ENCODE measurements at places on chromosomes 4 and X.

DNA sequence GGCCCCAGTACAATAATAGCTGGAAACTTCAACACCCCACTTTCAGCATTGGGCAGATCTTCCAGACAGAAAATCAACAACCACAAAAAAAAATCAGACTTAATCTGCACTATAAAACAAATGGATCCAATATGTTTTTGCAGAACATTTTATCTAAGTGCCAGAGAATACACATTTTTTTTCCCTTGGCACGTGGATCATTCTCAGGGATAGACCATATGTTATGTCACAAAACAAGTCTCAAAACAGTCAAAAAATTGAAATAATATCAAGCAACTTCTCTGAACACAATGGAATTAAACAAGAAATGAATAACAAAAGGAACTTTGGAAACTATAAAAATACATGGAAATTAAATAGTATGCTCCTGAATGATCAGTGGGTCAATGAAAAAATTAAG, 576.3 kb downstream of the PCDH19 start:
- no peak for DNase-seq

DNA sequence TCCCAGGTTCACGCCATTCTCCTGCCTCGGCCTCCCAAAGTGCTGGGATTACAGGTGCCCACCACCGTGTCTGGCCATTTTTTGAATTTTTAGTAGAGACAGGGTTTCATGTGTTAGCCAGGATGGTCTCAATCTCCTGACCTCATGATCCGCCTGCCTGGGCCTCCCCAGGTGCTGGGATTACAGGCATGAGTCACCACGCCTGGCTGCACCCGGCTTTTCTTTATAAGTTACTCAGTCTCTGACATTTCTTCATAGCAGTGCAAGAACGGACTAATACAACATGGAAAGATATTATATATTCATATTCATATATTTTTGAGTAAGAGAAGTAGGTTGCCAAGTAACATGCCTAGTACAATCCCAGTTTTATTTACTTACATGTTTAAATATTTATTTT, 22.9 kb downstream of the SHROOM3 start:
- DNase-seq, result no peak

GRCh38 chr4:152591396-152591795, 55.5 kb upstream of the FBXW7 start:
- no peak for DNase-seq

GRCh38 chr4:176864238-176864637, 71.5 kb upstream of the VEGFC start:
- DNase-seq, result no peak

DNA sequence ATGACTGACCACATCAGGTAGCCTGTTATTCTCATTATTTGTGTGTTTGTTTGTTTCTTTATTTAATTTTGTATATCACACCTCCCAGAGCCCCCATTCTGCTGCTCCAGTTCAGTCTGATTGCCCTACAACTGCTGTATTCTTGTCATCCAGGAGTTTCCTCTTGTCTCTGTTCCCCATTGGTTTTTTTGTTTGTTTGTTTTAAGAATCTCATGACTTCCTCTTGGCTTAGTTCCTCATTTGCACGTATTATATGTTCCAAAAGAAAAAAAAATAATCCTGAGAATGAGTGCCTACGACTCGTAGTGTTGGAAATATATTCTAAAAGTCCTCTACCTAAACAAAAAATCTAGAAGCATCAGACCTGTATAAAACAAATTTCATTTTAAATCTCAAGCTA, 142.3 kb upstream of the SLIT2 start:
- no peak for DNase-seq

- DNase-seq, result no peak
These were observed 644.4 kb downstream of the TRIML1 start for GRCh38 chr4:188783606-188784160.

DNA sequence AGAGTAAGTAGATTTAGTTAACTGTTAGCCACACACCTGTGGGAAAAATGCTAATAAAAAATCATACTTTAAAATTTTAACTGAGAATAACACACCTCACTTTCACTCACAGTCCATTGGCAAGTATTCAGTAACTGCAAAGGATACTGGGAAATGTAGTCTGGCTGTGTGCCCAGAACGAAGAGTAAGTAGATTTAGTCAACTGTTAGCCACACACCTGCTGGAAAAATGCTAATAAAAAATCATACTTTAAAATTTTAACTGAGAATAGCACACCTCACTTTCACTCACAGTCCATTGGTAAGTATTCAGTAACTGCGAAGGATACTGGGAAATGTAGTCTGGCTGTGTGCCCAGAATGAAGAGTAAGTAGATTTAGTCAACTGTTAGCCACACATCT, 178.4 kb upstream of the NWD2 start:
- DNase-seq, result no peak

DNA sequence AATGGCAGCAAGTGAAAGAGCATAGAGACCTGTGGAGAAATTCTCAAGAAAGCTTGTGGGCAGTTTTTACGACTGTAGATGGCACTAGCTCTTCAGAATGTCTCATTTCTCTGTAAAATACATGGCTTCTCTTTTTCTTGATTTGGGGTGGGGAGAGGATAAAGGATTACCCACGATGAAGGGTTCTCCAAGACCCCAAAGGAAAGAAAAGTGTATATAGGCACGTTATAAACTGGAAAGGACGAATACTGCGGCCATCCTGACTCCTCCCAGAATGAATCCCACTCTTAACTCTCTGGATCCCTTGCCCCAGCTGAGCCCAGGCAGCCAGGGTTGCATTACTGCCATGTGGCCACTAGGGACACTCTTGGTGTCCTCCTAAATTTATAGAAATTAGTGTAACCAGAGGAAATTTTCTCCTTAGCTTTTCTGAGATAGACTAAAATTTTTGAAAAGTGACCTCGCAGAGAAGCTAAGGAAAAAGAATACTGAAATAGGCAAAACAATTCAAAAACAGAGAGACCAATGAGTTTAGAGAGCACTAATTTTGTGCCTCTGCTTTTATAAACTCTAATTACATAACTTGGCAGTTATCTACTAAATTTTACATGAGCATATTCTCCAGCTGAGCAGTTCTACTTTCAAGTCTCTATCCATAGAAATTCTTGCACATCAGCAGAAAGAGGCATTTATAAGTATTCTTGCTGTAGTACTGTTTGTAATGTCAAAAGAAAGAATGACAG, 37.8 kb upstream of the PCDH19 start:
- DNase-seq, result no peak

DNA sequence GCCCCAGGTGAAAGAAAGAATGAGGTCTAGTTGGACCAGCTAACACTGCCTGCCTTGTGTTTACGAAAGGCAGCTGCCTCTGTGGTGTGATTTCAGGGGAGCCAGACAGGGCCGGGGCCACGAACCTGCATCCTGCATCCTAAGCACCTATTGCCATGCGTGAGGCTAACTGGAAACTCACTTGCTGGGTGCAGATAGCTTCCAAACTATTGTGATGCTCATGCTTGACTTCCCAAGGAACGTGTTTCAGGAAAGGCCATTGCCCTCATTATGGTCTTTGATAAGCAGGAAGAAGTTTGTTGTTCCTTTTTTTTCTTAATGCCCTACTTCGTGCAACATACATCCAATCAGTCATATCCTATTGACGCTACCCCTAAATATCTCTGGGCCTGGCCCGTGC, 2.3 kb upstream of the IRF2 start:
- no peak for DNase-seq

- no peak for DNase-seq
These were observed 4.4 kb upstream of the MAEA start for GRCh38 chr4:1285151-1285789.

DNA sequence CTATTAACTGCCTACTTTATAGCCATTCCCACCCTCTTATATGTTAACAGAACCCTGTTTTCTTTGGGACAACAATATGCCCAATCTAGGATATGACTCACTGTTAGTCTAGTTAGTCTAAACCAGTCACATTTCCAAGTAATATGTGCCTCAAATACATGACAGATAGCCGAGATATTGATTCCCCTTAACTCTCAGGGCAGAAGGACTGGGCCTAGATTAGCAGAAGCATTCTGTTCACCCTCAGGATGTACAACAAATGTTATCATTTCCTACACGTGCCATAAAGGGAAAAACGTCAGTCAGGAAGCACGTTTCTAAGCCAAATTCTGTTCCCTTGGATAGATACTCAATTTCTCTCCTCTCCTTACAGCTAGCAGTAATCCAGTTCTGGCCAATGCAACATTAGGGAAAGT, 114.1 kb downstream of the SLC10A7 start:
- no peak for DNase-seq

DNA sequence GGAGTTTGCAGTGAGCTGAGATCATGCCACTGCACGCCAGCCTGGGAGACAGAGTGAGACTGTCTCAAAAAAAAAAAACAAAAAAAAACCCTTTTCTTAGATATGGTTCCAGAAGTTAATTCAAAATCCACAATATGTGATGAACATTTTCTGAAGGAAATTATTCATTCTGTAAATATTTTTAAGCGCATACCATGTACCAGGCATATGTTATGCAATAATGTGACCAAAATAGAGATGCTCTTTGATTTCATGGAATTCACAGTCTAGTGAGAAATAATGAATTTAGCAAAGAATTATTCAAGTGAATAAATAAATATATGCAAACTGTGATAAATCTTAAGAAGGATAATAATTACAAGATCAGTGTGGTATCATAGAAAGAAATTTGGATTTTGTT, 174.7 kb downstream of the GC start:
- no peak for DNase-seq

DNA sequence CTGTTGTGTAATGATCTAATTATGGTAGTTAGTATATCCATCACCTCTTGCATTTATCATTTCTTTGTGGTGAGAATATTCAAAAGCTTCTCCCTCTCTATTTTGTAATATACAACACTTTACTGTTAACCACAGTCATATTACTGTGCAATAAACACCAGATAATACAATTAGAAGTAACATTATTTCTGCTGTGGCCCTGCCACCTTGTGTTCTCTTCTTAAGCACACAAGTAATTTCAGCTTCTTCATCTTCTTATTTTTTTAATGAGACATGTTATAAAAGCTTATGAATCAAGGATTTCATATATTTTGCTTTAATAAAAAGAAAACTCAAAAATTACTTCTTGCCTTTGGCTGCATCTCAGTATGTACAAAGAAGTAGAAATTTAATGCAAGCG, 675.2 kb upstream of the INTU start:
- no peak for DNase-seq

DNA sequence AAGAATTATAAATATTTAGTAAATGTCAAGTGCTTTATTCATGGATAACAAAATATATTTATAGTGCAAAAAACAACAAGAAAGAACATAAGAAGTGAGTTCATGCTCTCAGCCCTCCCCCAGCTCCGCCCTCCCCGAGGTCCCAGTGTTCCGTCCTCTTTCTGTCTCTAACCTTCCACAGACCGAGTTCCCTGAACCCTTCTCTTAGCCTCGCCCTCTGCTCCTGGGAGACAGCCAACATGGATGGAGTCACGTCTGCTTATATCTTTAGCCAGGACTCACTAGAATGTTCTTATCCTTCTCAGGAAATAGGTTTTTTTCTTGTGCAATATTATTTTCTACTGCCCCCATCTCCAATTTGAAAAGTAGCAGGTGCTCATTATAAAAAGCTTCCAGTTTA, 40.1 kb upstream of the HELT start:
- no peak for DNase-seq

- no peak for DNase-seq
These were observed 21.4 kb downstream of the SH3RF1 start for GRCh38 chr4:169249214-169249973.

- no peak for DNase-seq
These were observed 407.9 kb downstream of the TECRL start for GRCh38 chr4:64001229-64001898.

GRCh38 chrX:120242813-120243212, 7.8 kb upstream of the ZBTB33 start:
- no peak for DNase-seq

DNA sequence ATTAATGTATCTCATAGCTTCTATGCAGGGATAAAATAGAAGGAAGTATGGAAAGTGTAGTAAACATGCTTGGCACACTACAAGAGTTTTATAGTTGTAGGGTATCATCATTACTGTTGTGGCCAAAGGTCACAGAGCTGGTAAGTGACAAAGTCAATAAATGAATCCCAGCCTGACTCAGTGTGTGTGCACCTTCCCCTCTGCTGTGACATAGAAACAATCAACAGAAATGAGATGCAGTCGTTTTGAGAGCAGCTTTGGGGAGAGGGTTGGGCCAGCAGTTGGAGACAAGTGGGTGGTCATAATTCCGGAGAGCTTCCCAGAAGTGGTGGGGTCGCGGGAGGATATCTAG, 82.4 kb upstream of the RBPJ start:
- DNase-seq, result no peak

DNA sequence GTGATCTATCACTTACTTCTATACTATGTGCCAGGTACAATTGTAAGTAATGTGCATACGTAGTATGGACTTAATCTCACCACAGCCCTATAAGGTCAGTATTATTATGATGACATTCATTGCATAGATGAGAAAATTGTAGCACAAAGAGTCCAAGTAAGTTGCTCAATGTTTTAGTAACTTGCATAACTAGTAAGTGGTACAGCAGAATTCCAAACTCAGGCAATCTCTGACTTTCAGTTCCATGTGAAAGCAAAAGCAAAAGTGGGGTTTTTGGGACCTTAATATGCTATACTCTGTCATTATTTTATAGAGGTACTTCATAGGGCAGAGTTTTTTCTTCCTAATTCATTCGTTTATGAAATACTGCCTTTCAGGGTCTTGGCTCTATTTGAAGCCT, 188.8 kb upstream of the VEGFC start:
- no peak for DNase-seq

- no peak for DNase-seq
These were observed 1.4 kb downstream of the ZFX start for GRCh38 chrX:24150898-24151297.

DNA sequence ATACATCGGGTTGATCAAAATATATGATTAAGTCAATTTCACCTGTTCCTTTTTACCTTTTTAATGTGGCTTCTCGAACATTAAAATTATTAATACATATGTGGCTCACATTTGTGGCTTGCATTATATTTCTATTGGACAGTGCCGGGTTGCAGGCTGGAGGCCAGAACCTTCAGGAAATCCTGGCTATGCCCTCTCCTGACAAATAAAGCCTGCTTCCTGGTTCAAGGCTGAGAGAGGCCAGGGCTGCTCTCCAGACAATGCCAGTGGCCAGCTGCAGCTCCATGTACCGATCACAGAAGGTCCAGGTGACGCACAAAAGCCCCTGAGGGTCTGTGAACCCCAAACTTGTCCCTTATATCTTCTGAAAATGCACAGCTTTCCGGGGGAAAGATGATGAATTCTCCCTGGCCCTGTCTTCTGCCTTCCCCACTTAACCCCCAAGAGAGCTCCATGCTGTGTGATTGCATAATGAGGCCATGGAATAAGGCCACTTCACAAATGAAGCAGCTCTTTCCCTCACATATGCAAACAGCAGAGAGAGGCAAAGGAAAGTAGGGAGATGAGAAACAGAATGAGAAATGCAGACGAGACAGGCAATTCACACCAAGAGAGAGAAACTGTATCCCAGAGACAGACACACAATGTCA, 241.2 kb downstream of the BCOR start:
- DNase-seq, result no peak

DNA sequence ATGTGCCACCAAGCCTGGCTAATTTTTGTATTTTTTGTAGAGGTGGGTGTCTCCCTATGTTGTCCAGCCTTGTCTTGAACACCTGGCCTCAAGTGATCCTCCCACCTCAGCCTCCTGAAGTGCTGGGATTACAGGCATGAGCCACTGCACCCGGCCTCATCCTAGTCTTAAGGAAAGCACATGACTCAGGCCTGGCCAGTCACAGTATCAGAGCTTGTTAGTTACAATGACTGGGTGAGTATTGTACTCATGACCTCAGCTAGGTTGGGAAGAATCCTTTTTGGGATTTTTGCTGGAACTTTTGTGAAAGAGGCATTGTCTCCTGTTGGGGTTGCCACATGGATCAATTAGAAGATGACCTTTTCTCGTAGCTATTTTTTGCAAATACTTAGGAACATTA, 292.8 kb downstream of the RAPGEF2 start:
- DNase-seq, result no peak
